ENCODE measurements at places on chromosomes 5 and 9.

GRCh38 chr5:16005225-16005624 lies 174.4 kb downstream of the MARCHF11 start:
- no peak for DNase-seq

DNA sequence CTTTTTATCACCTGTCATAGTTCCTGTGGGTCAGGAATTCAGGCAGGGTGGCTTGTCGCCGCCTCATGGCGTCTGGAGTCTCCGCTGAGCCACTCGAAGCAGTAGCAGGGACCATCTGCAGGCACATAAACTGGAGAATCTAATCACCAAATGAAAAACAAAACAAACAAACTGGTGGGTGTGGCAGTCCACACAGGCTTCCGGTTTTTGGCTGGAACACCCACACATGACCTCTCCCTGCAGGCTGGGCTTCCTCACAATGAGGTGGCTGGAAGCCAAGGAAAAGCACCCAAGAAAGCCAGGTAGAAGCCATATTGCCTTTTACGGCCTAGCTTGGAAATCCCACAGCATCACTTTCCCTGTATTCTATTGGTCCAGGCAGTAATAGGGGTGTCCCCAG lies 197.0 kb downstream of the SYK start:
- DNase-seq = peak; percentile 85

DNA sequence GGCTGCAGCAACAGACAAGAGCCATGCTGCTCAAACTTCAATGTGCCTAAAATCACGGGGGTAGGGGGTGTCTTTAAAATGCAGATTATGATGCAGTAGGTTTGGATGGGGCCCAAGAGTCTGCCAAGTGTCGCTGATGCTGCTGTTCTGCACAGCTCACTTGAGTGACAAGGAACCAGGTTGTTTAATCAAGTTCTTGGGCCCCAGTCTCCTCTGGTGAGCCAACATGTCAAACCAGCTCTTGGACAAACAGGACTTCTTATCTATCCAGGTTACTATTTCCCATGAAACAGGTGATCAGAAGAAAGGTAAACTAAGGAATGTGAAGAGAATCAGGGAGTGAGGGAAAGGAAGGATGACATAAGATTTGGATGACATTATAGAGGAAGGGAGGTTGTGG lies 78.0 kb downstream of the APBA1 start:
- DNase-seq = no peak

DNA sequence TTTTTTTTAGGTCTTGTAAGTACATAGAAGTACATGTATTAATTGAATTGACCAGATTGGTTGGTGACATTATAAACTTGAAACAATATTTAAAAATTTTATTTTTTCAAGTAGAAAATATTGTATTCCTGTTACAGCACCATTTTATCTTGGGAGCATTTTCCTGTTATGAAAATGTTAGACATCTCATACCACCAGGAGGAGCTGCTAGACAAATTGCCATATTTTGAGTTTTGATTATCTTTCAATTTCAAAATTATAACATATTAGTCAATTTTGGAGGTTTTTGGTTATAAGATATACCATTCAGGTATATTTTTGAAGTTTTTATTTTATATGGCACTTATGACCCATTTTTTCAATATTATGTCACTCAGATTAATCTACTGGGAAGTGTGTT lies 84.4 kb downstream of the CNTLN start:
- DNase-seq = no peak

DNA sequence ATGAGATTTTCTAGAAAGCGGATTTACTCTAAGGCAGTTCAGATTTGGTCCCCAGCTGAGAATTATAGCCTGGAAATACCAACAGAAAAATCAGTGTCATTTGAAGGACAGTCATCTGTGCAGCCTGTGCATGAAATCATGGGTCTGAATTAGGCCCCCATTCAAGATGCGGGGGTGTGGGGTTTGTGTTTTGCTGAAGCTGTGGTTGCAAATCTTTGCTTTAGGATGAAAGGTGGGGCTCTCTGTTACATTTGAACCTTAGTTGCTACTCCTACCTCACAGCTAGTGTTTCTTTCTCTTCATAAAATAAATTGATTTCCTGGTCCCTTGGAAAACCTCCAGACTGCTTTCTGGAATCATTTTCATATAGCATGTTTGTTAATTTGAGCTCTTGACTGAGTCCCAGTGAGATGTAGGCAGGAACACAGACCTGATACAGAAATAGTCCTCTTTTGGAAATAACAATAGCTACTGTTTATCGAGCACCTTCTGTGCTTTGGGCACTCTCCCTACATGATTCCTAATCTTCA lies 4.8 kb upstream of the ABL1 start:
- no peak for DNase-seq

- no peak for DNase-seq
These were observed 203.2 kb downstream of the CD180 start for GRCh38 chr5:66993448-66993847.

DNA sequence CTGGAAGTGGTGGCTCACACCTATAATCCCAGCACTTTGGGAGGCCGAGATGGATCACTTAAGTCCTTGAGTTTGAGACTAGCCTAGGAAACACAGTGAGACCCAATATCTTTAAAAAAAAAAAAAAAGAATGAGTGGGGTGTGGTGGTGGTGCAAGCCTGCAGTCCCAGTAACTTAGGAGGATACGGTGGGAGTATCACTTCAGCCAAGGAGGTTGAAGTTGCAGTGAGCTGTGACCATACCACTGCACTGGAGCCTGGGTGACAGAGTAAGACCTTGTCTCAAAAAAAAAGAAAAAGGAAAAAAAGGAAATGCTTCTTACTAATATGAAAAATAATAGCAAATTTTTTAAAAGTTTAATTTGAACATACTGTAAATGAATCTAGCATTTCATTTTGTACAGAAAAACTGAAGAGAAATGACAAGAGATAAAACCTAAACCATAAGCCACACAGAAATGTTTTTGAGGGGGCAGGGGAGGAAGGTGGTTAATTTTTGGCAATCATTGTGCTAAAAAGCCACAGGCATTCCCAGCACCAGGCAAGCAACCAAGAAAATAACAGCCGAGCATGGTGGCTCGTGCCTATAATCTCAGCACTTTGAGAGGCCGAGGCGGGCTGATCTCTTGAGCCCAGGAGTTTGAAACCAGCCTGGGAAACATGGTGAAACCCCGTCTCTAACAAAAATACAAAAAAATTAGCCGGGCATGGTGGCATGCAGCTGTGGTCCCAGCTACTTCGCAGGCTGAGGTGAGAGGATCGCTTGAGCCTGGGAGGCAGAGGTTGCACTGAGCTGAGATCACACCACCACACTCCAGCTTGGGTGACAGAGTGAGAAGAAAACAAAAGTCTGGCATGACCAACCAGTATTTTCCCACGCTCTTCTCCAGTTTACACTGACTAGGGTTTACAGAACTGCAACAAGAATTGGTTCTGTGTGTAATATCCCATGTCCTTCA lies 114.5 kb upstream of the NR5A1 start:
- no peak for DNase-seq

Data from NCI-H1105 (cell line).